OCI-M1 (cell line): ENCODE measurements at places on chromosomes 2 and 18.

DNA sequence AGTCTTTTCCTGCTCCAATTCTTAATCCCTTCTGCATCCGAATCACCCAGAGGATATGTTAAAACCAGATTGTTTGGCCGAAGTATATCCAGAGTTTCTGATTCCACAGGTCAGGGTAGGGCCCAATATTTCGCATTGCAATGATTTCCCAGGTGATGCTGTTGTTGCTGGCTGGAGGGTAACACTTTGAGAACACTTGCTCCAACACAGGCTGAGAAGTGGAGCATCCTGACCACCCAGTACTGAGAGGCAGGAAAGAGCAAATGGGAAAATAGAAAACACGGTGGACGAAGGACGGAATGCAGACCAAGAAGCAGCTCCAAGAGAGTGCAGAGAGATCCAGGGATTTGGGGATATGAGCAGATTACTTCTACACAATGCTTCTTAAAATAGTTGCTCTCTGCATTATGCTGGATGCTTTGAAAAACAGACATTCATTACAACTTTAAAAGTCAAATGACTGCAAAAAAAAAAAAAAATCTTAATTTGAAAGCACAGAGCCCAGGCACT is 362.2 kb upstream of the SLC14A2 start:
- DNase-seq = no peak

DNA sequence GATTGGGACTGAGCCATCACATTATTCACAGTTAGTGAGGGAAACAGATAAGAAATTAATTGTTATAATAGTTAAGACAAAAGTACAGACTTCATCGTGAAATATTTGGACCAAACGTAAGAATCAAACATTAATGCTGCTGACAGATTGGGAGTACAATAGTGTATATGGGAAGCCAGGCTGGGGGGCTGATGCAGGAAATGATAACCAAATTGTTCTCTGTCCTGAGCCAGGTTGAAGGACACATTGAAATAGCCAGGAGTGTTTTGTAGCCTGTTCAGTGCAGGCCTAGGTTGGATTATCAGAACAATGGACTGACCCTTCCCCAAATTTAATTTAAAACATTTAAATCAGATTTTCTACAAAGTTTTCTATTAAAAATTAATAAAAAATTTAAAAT is 203.2 kb downstream of the BABAM2 start:
- DNase-seq = no peak

DNA sequence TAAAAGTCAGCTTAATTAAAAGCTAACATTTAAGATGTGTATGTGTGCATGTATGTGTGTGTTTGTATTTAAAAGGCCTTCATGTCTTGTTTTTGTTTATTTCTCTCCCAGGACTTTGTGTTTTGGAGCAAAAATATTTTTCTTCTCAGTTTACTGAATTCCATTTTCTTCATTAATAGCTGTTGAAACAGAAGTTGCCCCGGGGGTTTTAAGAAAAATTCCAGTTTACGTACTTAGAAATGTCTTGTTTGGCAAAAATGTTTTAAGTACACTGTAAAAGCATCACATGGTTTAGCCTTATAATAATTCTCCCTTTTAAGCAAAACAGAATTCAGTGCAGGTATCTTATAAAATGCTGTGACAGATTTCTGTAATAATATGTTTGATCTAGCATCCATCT is 1233.0 kb upstream of the NRXN1 start:
- no peak for DNase-seq

GRCh38 chr2:178157574-178157973 is 36.7 kb upstream of the OSBPL6 start:
- DNase-seq = no peak

DNA sequence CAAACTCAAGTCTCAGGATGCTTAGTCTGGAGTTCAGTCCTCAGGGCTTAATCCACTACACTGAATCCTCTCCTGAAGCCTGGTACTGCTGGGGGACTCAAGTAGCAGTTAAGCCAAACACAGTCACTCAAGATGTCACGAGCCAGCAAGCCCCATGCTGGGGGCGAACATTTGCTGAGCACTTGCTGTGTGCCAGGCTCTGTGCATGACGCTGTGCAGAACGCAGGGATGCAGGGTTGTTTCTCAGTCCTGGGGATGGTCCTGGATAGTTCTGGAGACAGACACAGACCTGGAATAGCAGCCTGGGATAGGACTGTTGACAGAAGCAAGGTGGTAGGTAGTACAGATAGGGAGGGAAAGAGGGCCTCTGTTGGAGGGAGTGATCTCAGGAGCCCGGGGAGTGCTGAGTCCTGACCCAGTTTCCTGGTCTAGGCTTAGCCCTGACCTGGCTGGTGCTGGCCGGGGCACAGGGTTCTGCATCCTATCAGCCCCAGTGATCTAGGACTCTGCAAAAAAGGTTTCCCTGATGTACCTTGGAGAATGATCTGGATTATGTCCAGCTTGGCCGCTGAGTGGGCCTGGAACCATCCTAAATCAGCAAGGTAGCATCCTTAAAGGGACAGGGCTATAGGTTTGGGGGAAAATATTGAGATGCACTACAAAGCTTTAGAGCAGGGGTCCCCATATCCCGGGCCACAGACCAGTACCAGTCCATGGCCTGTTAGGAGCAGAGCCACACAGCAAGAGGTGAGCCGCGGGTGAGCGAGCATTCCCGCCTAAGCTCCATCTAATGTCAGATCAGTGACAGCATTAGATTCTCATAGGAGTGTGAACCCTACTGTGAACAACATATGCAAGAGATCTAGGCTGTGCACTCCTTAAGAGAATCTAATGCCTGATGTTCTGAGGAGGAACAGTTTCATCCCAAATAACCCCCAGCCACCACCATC is 54.7 kb upstream of the OTOF start:
- no peak for DNase-seq
